ENCODE measurements at places on chromosomes 2 and 18.

GRCh38 chr2:110662560-110662959, 15.3 kb downstream of the BUB1 start:
- H3K4me3 ChIP-seq, result no peak overlapping the region
- no peaks in the 10 kb centered on the region for H3K27me3 ChIP-seq
- H3K36me3 ChIP-seq, result no peaks in the 10 kb centered on the region
- no peak for DNase-seq
- no peak overlapping the region for H3K27ac ChIP-seq

- H3K4me3 ChIP-seq, result peak overlapping the region; percentile 7
- H3K4me1 ChIP-seq, result peaks cover 46% of the 10 kb centered on the region
- H3K27ac ChIP-seq, result peak overlapping the region; percentile 99
- H3K27me3 ChIP-seq, result no peaks in the 10 kb centered on the region
- no peaks in the 10 kb centered on the region for H3K36me3 ChIP-seq
These were observed 68.4 kb downstream of the MCFD2 start for GRCh38 chr2:46847185-46847710.

GRCh38 chr2:124662946-124663644, 638.0 kb downstream of the CNTNAP5 start:
- H3K27ac ChIP-seq, result no peak overlapping the region
- H3K27me3 ChIP-seq, result no peaks in the 10 kb centered on the region
- no peaks in the 10 kb centered on the region for H3K4me1 ChIP-seq
- H3K36me3 ChIP-seq, result no peaks in the 10 kb centered on the region

DNA sequence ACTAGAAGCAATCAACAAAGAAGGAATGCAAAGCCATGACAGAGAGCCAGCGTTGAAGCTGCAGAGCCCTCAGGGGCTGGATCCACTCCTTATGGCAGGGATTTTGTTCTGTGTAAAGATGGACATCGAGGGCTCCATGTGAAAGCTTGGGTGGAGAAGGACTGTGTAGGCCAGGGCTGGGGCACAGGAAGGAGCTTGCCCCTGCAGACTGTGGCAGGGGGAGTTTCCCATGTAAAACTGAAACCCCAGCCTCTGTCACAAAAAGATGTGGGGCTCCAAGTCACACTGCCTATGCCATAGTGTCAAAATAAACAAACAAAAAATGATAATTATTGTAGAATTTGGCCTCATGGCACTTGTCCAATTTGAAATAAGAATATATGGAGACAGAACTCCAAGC, 408.7 kb upstream of the HS6ST1 start:
- H3K4me1 ChIP-seq, result no peaks in the 10 kb centered on the region
- H3K4me3 ChIP-seq, result no peak overlapping the region
- no peaks in the 10 kb centered on the region for H3K36me3 ChIP-seq

GRCh38 chr2:208017721-208018120, 7.6 kb downstream of the PLEKHM3 start:
- H3K27me3 ChIP-seq, result no peaks in the 10 kb centered on the region
- no peaks in the 10 kb centered on the region for H3K4me1 ChIP-seq

GRCh38 chr2:196530910-196531309, 108.6 kb upstream of the CCDC150 start:
- no peaks in the 10 kb centered on the region for H3K4me1 ChIP-seq
- DNase-seq, result no peak
- H3K27me3 ChIP-seq, result no peaks in the 10 kb centered on the region
- H3K36me3 ChIP-seq, result no peaks in the 10 kb centered on the region
- no peak overlapping the region for H3K27ac ChIP-seq
- H3K4me3 ChIP-seq, result no peak overlapping the region

GRCh38 chr2:70560040-70560439, 6.4 kb upstream of the TGFA start:
- H3K36me3 ChIP-seq, result no peaks in the 10 kb centered on the region
- H3K27me3 ChIP-seq, result peaks cover 5% of the 10 kb centered on the region
- no peak overlapping the region for H3K27ac ChIP-seq
- no peaks in the 10 kb centered on the region for H3K4me1 ChIP-seq

GRCh38 chr18:78445880-78446279, 533.7 kb upstream of the SALL3 start:
- no peaks in the 10 kb centered on the region for H3K36me3 ChIP-seq
- no peaks in the 10 kb centered on the region for H3K27me3 ChIP-seq
- H3K4me1 ChIP-seq, result no peaks in the 10 kb centered on the region
- no peak for DNase-seq
- no peak overlapping the region for H3K27ac ChIP-seq
- H3K4me3 ChIP-seq, result no peak overlapping the region

GRCh38 chr2:204862809-204863208, 317.5 kb downstream of the PARD3B start:
- H3K4me3 ChIP-seq, result no peak overlapping the region
- no peak overlapping the region for H3K27ac ChIP-seq
- no peaks in the 10 kb centered on the region for H3K36me3 ChIP-seq
- H3K27me3 ChIP-seq, result no peaks in the 10 kb centered on the region
- no peak for DNase-seq

DNA sequence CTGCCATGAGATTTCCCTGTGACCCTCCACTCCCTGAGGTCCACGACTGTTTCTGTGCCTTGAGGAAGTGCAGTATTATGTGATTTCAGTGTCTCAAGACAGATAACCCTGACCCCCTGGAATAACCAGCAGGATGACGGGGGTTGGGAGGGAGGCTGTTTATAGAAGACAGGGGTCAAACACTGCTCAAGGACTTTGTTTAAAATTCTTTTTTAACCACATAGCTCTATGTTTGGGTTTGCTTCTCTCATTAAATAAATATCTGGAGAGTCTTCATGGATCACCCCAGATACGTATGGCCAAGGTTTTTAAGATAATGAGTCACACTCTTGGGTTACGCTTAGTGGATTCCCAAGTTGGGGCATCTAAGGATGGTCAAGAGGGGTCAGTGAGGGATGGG, 523.8 kb upstream of the TNP1 start:
- H3K27ac ChIP-seq, result no peak overlapping the region
- no peaks in the 10 kb centered on the region for H3K27me3 ChIP-seq
- H3K36me3 ChIP-seq, result no peaks in the 10 kb centered on the region
- no peak overlapping the region for H3K4me3 ChIP-seq
- no peak for DNase-seq

- no peak for DNase-seq
- H3K27me3 ChIP-seq, result no peaks in the 10 kb centered on the region
- no peak overlapping the region for H3K4me3 ChIP-seq
- H3K4me1 ChIP-seq, result no peaks in the 10 kb centered on the region
- no peaks in the 10 kb centered on the region for H3K36me3 ChIP-seq
These were observed 189.1 kb downstream of the WDPCP start for GRCh38 chr2:63399156-63399555.

GRCh38 chr2:122384768-122385333, 629.4 kb downstream of the TSN start:
- H3K27me3 ChIP-seq, result no peaks in the 10 kb centered on the region
- DNase-seq, result no peak
- no peaks in the 10 kb centered on the region for H3K36me3 ChIP-seq
- H3K4me1 ChIP-seq, result no peaks in the 10 kb centered on the region
- H3K4me3 ChIP-seq, result no peak overlapping the region

- no peaks in the 10 kb centered on the region for H3K36me3 ChIP-seq
- no peak overlapping the region for H3K4me3 ChIP-seq
- DNase-seq, result no peak
- H3K4me1 ChIP-seq, result peaks cover 15% of the 10 kb centered on the region
- H3K27me3 ChIP-seq, result no peaks in the 10 kb centered on the region
- peak overlapping the region; percentile 70 for H3K27ac ChIP-seq
These were observed 178.0 kb downstream of the HDAC4 start for GRCh38 chr2:239222706-239223309.

DNA sequence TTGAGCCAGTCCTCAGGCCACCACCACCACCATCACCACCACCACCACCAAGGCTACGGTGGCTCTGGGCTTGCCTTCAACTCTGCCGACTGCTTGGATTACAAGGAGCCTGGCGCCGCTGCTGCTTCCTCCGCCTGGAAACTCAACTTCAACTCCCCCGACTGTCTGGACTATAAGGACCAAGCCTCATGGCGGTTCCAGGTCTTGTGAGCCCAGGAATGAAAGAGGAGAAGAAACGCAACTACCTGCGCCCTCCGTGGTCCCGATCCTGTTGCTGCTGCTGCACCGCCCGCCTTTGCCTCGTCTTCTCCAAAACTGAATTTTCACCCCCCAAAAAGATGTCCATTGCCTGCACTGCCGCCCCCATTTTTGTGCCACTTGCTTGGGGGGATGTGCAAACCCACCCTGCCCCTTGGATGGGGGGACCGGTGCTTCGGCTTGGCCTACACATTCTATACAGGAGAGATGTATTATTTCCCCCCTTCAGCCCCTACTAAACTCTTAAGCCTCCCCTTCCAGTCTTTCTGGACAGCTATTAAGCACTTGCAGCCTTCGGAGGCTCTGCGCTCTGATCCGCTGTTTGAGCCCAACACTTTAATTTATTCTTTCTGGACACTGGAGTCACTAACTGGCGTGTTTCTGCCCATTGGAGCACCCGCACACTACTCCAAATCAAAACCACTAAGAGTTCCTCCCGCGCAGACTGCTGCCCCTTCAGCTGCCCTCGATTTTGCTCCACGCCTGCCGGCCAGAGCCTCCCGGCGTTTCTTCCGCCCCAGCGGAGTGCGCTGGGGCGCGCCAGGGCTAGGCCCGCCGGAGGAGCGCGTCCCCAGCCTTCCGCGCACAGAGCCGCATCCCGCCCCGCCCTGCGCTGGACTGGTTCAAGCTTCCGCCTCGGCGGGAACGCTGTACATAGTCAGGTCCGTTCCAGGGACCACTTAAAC, 5.7 kb downstream of the OTX1 start:
- H3K27ac ChIP-seq, result no peak overlapping the region
- peaks cover 93% of the 10 kb centered on the region for H3K27me3 ChIP-seq
- peaks cover 3% of the 10 kb centered on the region for H3K4me1 ChIP-seq

DNA sequence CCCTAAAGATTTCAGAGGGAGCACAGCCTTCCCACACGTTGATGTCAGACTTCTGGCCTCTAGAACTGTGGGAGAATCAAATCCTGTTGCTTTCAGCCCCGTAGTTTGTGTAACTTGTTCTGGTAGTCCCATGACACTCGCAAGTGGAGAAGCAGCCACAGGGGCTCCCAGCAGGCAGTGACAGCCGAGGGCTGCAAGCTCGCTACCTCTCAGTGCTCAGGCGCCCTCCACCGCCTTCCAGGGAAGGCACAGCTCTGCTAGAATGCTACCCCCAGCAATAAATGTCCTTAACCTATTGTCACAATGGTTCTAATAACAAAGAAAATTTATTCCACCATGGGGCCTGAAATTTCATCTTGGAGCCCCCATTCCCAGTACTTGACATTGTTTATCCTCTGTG, 143.1 kb upstream of the ZNF236 start:
- H3K4me1 ChIP-seq, result no peaks in the 10 kb centered on the region
- no peaks in the 10 kb centered on the region for H3K27me3 ChIP-seq
- no peak for DNase-seq
- H3K27ac ChIP-seq, result no peak overlapping the region

DNA sequence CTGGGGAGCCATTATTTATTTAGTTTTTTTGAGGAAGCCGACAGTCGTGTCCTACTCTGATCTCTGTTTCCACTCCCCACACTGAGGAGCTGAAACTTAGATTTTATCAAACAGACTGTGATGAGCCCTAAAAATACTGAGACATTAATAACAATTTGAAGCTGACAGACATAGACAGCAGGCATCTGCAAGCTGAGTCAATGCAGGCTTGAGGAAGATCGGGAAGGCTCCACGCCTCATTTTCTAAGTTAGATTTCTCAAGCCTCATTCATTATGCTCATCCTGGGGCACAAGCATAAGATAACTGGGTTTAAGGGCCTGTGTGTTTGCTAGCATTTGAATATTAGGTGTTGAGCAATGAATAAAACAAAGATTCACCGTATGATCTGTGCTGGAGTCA, 26.3 kb downstream of the EFR3B start:
- DNase-seq, result no peak
- no peak overlapping the region for H3K4me3 ChIP-seq
- no peaks in the 10 kb centered on the region for H3K4me1 ChIP-seq
- no peaks in the 10 kb centered on the region for H3K36me3 ChIP-seq

GRCh38 chr2:101375653-101376052, 11.7 kb downstream of the CREG2 start:
- H3K36me3 ChIP-seq, result no peaks in the 10 kb centered on the region
- H3K27me3 ChIP-seq, result no peaks in the 10 kb centered on the region
- no peaks in the 10 kb centered on the region for H3K4me1 ChIP-seq
- H3K27ac ChIP-seq, result no peak overlapping the region

DNA sequence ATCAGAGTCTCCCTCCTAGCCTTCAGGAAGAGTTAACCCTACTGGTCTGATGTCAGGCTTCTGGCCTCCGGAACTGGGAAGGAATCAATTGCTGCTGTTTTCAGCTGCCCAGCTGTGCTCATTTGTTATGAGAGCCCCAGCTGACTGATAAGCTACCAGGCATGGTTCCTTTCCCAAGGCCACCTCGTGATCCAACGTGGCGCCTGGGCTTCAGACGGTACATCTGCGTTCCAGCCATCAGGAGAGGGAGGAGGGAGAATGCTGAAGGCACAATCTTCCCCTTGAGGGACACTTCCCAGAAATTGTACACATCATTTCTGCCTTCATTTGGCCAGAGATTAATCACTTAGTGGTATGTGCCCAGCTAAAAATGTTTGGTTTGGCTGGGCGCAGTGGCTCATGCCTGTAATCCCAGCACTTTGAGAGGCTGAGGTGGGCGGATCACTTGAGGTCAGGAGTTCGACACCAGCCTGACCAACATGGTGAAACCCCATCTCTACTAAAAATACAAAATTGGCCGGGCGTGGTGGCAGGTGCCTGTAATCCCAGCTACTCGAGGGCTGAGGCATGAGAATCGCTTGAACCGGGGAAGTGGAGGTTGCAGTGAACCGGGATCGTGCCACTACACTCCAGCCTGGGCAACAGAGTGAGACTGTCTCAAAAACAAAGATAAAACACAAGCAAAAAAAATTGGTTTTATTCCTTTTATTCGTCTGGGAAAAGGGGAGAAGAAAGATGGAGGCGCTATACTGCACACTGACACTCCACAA, 10.5 kb upstream of the ARMC9 start:
- no peaks in the 10 kb centered on the region for H3K36me3 ChIP-seq
- H3K4me3 ChIP-seq, result no peak overlapping the region
- H3K27ac ChIP-seq, result peak overlapping the region; percentile 17

DNA sequence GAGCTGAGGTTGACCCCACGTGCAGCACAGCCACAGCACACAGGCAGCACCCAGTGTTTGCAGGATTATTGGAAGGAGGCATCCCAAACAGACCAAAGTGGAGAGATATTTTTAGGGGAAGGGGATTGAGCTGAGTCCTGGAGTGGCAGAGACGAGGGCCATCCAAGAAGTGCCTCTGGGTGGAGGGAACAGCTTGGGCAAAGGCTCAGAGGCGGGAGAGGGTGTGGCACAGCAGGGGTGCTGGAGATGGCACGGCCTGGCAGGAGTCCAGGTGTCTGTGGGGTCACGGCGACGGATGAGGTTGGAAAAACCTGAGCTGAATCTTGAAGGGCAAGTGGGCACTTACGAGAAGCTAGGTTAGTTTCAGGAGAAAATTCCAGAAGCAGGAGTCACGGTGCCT, 60.6 kb downstream of the INHBB start:
- H3K4me3 ChIP-seq, result no peak overlapping the region
- no peak for DNase-seq
- H3K27me3 ChIP-seq, result no peaks in the 10 kb centered on the region
- no peaks in the 10 kb centered on the region for H3K36me3 ChIP-seq

Data from breast epithelium (tissue), 4 donors.